Stimulated activated CD4-positive, alpha-beta T cell treated with anti-CD3 and anti-CD28 coated beads, Interleukin-4, amount 100 ng/mL, for 4 hours (primary cell): ENCODE measurements at places on chromosomes 2 and 18.

- DNase-seq: no peak
Observed at GRCh38 chr2:233360771-233361176, 6.5 kb downstream of the DGKD start.

- no peak for DNase-seq
Observed at GRCh38 chr2:234348081-234348480, 148.8 kb downstream of the ARL4C start.

DNA sequence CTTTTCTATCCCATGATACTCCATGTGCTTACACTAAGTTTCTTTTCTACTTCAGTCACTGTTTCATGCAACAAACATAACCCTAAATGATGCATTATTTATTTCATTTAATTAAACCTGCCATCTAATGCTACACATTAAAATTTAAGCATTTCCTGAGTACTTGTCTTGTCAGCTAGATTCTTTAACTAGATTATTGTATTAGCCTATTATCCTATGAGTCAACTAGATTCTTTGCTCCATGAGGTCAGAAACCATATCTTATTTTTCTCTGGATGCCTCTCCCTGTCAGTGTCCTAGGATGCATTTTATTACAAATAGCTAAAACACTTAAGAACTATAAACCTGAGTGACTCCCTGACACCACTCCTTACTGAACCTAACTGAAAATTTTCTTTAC is 652.4 kb downstream of the SLC4A3 start:
- no peak for DNase-seq

GRCh38 chr2:152134488-152135280 is 35.8 kb upstream of the CACNB4 start:
- no peak for DNase-seq

- no peak for DNase-seq
Observed at GRCh38 chr18:36085195-36085594, 17.8 kb upstream of the RPRD1A start.

GRCh38 chr2:237806334-237806733 is 7.8 kb downstream of the RBM44 start:
- DNase-seq: no peak

DNA sequence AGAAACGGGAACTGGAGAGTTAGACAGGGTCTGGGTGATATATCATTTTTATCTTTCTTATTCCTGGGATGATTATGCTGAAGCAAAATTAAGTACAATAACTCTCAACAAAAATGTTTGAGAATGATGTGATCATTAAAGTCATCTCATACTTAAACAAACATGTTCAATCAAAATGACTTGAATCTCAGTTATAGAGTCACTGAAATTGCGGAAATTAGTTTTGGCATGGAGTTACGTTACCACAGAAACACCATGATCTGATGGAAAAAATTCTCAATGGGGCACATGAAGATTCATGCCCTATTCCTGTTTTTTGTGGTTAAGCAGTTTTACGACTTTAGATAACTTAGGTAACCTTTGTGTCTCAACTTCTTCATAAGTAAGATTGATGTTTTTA is 757.7 kb downstream of the EPHA4 start:
- no peak for DNase-seq

- no peak for DNase-seq
Observed at GRCh38 chr2:24253303-24253919, 78.6 kb downstream of the FAM228A start.

DNA sequence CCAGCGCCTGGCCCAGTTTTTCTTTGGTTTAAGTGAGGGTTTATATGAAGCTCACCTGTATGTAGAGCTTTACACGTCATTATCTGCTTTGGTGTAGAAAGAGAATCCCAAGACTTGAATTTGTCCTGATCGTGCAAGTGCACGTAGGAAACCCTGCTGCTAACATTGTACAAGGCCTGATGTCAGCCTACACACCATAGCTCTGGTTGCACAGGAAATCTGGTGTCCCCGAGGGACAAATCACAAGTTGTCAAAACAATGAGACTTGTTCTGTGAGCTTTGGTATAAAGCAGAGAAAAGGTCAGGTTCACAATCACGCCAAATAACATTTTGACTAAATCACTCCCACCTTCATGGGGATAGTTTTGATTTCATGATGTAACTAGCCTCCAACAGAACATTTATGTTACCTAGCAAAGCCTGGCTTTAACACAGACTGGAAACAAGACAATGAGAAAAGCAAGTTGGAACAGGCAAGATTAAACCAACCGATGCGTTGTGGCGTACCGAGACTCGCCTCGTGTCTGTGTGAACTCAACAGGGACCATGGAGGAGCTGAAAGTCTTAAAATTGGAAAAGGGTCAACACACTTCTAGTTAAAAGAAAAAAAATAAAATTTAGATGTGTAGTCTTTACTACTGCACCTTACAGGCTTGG is 41.4 kb downstream of the ZAP70 start:
- DNase-seq: no peak

- no peak for DNase-seq
Observed at GRCh38 chr2:167144179-167144898, 256.1 kb downstream of the XIRP2 start.

DNA sequence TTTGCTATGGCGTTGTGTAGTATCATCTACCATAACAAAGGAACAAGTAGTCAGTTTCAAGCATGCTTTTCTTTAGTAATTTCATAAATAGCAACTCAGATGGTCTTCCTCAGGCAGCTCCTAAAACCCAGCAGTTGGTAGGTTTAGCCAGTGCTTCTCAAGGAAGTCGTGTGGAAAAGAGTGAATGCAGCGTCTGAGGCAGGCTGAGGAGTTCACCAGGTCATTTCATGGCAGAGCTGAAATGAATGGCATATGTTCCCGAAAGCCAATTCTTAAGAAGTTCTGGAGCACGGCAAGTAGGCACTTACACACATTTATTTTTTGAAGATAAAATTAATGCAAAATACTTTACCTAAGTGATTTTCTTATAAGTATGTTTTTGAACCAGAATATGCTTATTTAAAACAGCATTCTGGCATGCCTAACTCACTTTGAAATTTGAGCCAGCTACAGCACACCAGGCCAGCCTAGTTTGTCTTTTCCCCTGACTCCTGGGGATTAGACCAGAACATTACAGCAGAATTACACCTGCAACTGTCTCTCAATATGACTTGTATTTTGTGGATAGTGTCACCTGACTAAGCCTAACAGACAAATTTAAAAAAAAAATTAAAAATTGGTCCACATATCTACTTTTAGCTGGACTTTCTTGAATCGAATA is 62.2 kb downstream of the OSBPL6 start:
- no peak for DNase-seq

GRCh38 chr2:96408616-96409015 is 73.0 kb downstream of the NCAPH start:
- DNase-seq: no peak

DNA sequence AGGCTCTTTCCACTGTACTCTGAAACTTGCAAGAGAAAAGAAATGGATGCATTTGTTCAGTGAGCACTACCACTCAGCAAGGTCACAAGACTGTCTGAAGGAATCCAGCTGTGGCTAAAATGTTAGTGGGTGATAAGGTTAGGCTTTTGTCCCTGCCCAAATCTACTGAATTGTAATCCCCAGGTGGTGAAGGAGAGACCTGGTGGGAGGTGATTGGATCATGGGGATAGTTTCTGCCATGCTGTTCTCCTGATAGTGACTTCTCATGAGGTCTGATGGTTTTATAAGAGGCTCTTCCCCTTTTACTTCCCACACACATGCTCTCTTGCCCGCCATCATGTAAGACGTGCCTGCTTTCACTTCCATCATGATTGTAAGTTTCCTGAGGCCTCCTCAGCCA is 68.2 kb downstream of the ZNF385B start:
- no peak for DNase-seq

DNA sequence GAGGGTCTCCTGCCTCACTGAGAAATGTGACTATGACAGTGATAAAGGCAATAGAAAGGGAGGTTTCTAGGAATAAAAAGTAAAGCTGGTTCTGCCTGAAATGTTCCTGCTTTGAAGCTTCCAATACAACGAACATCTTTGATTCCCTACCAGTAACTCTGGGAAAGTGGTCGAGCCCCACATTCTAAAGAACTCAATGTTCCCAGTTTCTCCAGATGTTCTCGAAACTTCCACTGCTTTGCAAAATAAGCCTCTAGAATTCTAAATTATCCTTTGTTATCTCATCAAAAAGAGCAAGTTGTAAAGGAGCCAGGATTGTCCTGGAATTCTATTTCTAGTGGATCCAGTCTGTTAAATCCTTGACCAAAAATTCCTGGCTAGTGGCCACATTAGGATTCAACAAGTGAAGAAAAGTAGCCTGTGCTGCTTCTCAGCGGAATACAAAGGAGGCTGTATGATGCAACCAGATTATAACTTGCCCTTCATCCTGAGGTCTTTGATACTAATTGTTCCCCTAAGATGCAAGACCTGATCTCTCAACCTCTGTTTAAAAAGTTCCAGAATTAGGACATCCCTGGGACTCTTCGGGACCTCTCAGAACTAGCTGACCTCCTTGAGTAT is 8.4 kb downstream of the SCN7A start:
- DNase-seq: no peak

GRCh38 chr2:54755641-54756326 is 32.3 kb downstream of the EML6 start:
- DNase-seq: no peak

DNA sequence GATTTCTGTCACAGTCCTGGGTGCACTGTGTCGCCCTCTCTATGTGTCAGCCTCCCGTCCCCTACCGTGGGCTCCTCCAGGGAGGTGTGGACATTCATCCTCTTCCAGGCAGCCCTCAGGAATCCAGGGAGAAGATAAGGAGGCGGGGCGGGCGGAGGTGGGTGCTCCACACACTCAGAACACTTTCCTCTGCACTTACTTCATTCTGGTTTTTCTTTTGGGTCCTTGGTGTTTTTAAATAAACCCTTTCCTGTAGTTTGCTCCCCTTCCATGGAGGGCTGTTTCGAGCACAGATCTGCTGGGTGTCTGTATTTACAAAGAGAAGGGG is 183.9 kb downstream of the FAM210A start:
- DNase-seq: no peak

- no peak for DNase-seq
Observed at GRCh38 chr2:36337354-36337753, 18.2 kb upstream of the CRIM1 start.

DNA sequence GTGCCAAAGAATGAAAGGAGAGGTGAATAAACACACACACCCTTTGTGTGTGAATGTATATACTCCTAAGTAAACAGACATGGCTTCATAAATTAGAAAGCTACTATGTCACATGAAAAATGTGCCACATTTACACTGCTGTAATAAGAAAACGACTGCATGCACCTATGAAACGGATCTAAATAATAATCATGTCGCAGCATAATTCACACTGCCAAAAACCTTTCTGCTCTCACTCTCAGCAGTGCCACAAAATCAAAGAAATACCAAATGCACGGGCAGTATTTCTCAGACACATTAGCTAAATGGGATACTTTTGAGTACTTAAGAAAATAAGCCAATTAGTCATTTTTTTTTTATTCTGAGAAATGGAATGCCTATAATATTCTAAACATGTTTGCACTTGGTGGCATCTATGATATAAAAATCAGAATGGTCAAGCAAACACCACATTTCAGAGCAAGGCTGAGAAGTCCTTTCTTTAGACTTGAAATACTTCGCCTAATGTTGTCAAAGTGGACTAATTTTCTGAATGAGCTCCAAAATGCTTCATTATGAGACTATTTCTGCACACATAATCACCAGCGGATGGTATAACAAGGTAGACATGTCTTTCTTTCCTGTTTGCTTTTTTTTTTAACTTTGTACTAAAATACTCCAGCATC is 6.6 kb downstream of the BCL11A start:
- DNase-seq: no peak

- DNase-seq: no peak
Observed at GRCh38 chr2:169659320-169659719, 34.9 kb downstream of the CFAP210 start.

DNA sequence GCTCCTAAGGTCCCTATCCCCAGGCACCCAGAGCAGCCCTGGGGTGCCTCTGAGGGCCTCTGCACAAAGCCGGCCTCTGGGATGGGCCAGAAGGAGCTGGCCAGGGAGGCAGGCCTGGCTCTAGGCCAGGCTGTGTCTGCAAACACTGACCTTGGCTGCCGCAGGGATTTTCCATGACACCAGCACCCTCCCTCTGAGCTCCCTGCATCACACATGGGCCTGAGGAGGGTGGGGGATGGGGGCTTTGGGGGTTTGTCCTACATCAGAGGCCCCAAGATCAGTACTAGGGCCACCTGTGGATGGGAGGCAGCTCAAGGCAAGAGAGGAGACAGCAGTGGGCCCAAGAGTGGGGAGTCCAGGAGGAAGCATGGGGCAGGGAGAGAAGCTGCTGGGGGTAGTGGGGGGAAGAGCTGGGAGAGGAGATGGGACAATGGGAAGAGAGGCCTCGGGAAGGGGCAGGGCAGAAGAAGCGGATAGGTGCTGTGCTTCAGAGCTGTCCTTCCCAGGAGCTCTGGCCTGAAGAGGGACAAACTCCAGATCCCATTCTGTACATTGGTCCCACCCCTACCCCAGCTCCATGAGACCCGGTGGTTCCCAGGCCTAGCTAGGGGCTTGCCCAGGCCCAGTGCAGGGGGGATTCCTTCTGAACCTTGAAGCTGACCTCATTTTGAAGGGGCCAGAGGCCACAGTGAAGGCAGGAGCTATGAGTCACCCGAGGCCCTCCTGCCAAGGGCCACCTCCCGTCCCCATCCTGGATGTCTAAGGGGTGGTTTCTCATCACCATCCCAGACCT is 28.0 kb downstream of the KCNK3 start:
- no peak for DNase-seq

DNA sequence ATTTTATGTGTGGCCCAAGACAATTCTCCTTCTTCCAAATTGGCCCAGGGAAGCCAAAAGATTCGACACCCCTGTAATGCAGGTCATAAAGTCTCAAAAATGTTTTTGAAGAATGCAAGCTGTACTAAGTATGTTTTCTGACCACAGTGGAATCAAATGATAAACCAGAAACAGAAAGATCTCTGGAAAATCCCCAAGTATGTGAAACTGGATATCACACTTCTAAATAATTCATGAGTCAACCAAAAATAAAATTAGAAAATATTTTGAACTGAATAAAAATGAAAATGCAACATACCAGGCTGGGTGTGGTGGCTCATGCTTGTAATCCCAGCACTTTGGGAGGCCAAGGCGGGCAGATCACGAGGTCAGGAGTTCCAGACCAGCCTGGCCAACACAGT is 34.1 kb upstream of the UBE2F start:
- no peak for DNase-seq

GRCh38 chr18:4638680-4639079 is 183.6 kb upstream of the DLGAP1 start:
- DNase-seq: no peak

GRCh38 chr2:181066333-181066732 is 85.9 kb downstream of the UBE2E3 start:
- no peak for DNase-seq

DNA sequence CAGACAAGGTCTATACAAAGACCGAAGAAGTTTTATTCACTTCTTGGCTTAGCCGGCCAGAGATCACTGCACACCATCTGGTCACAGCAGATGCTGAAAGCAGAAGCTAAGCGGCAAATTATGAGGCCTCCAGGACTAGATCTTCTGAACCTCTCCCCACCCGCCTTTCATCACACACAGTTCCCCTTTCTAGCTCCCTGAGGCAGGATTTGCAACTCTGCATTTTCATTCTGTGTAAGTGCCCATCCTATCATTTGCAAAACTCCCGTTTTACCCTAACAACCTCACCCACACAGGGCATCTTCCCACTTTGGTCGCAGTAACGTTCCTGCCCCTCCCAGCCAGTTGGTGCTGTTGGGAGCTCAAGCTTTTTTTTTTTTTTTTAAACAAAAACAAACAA is 3.1 kb upstream of the MOB1A start:
- DNase-seq: no peak
